ENCODE measurements at places on chromosomes 12 and 14. TPM values are rescaled to one million over a fixed set of nuclear protein-coding genes. Genes with fewer than 3 reads are reported as not detected.

Gene ZC2HC1C
- 10.0 TPM for total RNA-seq

Gene LPAR5
- 0.78 TPM for total RNA-seq

DNA sequence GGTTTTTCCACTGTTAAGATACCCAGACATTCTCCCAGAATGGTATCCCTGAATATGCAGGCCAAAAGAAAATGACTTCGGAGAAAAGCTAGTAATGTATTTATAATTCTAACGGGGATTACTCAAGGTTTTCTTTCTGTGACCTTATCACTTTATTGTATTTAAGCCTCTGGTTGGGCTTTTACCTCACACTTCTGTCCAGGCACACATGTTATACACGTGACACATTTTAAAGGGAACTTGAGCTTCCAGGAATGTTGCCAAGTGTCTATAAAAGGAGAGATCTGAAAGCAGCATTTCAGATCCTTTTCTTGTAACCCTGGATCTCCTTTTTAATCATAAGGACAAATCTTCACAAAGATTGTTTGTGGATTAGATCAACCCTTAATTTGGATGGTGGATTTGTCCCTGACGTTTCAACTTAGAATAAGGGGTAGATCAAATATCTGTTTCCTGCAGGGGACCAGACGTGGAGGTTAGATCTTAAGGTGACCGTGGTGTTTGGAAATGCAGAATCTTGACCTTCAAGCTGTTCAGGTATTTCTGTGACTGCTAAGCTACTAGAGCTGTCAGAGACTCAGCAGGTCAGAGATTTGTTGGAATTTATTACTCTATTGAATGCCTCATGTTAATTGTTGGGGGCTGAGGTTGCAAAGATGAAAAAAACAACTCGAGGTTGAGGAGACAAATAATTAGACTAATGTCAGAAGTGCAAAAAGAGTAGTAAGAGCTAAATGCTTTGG is 1.5 kb downstream of the CIPC start:
- DNase-seq, result no peak

DNA sequence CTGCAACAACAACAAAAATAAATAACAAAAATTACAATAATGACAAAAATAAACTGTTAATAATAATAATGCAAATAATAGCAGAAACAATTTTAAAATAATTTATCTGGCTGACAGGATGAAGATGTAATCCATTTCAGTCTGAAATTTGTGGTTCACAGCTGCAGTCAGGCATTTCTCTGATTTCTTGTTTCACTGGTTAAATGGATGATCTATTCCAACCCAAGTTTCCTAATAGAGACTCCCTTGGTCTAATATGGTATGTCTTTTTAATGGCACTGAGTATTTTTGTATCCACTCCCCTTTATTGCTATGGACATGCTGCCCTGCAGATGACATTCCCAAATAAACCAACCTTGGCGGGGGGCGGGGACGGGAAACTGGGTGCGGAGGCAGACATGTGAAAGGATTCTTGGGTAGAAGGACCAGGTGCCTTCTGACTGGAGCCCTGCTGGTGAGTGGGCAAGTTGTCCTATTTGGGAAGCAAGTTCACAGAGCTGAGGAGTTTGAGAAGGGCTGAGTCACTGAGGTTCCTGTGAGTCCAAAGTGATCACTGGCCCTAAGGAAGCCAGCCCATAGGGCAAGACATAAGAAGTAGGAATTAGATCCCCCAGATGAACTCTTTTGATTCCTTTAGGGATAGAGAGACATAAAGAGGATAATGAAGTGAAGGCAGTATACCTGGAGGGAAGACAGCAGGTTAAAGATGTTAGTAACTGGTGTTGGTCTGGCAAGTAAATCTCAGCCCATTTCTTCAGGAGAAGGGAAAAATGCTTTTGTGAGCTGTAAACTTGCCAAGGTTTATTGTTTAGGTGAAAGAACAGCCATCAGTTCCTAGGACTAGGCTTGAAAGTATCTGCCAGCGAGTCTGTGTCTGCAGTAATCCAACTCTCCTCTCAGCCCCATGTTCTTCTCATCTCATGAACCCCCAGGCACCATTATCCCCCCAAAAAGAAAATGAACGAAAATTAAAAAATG is 14.5 kb downstream of the FOXG1 start:
- no peak for DNase-seq

Data from thyroid gland (tissue), 4 donors.